ENCODE measurements at places on chromosomes 11 and 22. TPM values are rescaled to one million over a fixed set of nuclear protein-coding genes. Genes with fewer than 3 reads are reported as not detected.

The MUC5B gene
- total RNA-seq, result not detected

The PANX2 gene
- 6.2 TPM for total RNA-seq

The MEI1 gene
- 1.5 TPM for total RNA-seq

DNA sequence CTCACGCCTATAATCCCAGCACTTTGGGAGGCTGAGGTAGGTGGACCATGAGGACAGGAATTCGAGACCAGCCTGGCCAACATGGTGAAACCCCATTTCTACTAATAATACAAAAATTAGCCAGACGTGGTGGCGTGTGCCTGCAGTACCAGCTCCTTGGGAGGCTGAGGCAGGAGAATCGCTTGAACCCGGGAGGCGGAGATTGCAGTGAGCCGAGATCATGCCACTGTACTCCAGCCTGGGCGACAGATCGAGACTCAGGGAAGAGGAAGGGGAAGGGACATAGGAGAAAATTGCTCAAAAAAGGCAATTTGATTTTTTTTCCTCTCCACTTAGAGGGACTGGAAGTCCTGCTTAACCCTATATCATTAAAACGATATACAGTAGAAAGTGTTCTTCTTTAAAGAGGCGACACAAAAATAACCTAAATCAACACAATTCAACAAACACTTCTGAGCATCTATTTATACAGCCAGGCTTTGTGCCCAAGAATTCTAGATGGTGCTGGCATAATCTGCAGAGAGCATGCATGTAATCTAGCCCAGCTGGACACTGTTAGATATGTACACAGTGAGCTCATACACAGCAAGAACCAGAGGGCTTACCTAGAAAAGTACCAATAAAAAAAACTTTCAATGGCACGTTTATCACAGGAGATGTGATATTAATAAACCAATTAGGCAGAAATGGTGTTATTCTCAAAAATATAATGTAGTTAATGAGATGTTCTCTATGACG, 20.9 kb upstream of the DENND5A start:
- no peak overlapping the region for H3K4me3 ChIP-seq
- no peak overlapping the region for H3K27ac ChIP-seq
- DNase-seq, result no peak
- no peaks in the 10 kb centered on the region for H3K27me3 ChIP-seq
- peaks cover 16% of the 10 kb centered on the region for H3K36me3 ChIP-seq
- no peaks in the 10 kb centered on the region for H3K4me1 ChIP-seq

DNA sequence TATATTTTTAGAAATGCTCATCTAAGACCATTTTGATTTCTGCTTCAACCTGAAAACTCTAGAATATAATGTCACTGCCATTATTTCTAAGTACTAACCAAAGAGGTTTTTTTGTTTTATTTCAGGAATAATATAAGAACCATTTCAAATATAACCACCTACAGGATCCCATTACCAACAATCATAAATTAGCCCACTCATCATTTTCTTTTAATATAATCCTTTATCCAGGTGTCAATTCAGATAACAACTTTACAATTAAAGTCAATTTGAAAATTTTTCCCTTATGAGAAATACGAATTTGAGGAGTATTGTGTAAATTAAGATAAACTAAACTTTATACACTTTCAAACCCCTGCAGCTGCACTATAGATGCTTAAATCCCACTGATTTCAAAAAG, 1043.0 kb upstream of the CNTN5 start:
- no peak for DNase-seq
- H3K4me3 ChIP-seq, result no peak overlapping the region
- no peaks in the 10 kb centered on the region for H3K4me1 ChIP-seq
- H3K27me3 ChIP-seq, result no peaks in the 10 kb centered on the region

DNA sequence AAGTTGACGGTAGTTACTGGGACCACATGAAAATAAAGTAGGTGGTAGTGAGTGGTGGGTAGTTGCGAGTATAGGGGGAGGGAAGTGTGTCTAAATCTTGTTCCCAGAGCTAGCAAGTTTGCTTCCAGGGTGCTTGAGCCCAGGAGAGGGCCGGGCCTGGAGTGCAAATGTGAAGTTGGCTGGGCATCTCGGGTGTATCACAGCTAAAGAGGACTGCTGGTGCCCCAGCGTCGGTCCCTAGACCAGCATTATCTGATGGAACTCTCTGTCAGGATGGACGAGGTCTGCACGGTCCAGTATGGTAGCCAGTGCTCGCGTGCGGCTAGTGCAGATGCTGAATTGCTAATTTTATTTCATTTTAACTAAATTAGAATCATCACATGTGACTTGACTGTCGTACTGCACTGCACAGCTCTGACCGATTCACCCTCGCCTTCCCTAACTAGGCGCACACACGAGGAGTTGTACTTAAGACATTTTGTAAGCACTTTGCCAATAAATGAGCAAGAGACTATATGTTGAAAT, 75.4 kb downstream of the ARHGAP8 start:
- no peaks in the 10 kb centered on the region for H3K4me1 ChIP-seq
- H3K4me3 ChIP-seq, result no peak overlapping the region
- no peaks in the 10 kb centered on the region for H3K27me3 ChIP-seq
- DNase-seq, result no peak
- peak overlapping the region; percentile 84 for H3K27ac ChIP-seq
- H3K36me3 ChIP-seq, result peaks cover 39% of the 10 kb centered on the region

All from progenitor cell of endocrine pancreas (in vitro differentiated cells).